Stimulated activated CD4-positive, alpha-beta T cell treated with anti-CD3 and anti-CD28 coated beads, Interleukin-15, amount 100 ng/mL, for 1 hour (primary cell): ENCODE measurements at places on chromosomes 3 and 15.

DNA sequence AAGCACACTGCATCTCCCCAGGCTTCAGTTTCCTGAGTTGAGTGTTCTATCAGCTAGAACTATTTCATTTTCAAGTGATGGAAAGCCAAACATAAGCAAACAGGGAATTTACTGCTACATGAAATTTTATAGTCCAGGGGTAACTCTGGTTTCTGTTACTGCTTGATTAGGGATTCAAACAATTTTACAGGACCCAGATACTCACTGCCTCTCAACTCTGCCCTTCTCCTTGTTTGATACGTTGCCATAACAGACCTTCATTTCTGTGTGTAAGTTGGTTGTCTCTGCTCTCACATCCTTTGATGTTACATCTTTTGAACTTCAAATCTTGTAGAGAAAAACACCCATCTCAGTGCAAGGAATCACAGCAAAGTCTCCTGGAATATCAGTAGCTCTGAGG is 572.7 kb downstream of the UNC13C start:
- DNase-seq, result no peak

- no peak for DNase-seq
Observed at GRCh38 chr3:29322586-29322985, 41.7 kb downstream of the RBMS3 start.

DNA sequence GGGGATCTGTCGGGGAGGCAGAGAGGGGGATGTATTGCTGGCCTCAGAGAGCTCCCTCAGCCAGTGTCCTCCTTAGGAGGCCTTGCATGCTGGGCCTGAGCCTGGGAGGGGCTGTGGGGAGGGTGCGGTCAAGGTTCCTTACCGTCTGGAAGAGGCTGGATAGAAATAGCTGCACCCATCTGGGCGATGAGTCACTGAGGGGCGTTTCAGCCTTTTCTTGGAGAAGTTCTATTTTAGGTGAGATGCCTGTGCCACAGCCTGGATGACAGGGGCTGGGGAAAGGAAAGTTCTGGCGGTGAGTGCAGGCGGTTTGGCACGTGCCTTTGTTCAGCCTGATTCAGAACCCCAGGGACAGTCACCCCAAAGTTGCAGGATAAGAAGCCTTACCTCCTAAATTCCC is 35.7 kb upstream of the APEH start:
- no peak for DNase-seq

- DNase-seq, result no peak
Observed at GRCh38 chr3:11672363-11672762, 28.6 kb upstream of the VGLL4 start.
